ENCODE measurements at places on chromosomes 7 and 10.
A peak's percentile ranks its signal among the peaks of the same experiment; 100 is the strongest.

- peak; percentile 95 for ATAC-seq
These were observed 112.8 kb upstream of the AHR start for GRCh38 chr7:17185690-17186070.

DNA sequence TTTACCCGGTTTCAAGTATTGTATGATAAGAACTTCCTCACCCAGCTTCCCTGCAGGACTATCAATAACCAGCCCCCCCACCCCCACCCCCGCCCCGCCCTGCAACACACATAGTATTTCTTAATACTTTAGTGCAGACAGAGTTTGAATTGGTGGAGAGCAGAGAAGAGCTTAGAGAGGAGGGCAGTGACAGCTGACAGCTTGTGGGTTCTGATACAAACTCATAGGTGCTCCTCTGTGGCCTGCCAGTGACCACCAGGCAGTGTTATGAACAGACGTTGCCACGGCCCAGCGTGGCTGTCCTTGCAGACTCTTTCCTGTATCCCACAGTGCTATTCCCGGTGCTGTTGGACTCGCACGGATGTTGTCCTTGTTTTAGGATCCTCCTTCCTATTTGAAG is 186.9 kb upstream of the ADO start:
- ATAC-seq: no peak

GRCh38 chr7:66557214-66558200 is 71.2 kb upstream of the KCTD7 start:
- peak; percentile 83 for ATAC-seq

- no peak for ATAC-seq
These were observed 101.2 kb downstream of the FANK1 start for GRCh38 chr10:125997586-125997985.

- no peak for ATAC-seq
These were observed 205.2 kb upstream of the PPP2R2D start for GRCh38 chr10:131695496-131696165.

DNA sequence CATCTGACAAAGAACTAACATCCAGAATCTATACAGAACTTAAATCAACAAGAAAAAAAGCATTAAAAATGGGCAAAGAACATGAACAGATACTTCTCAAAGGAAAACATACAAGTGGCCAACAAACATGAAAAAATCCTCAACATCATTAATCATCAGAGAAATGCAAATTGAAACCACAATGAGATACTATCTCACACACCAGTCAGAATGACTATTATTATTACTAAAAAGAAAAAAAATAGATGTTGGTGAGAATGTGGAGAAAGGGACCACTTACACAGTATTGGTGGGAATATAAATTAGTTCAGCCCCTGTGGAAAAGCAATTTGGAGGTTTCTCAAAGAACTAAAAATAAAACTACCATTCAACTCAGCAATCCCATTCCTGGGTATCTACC is 89.1 kb upstream of the ADO start:
- ATAC-seq: peak; percentile 72

- ATAC-seq: no peak
These were observed 53.7 kb downstream of the HACD1 start for GRCh38 chr10:17563452-17563851.

- ATAC-seq: no peak
These were observed 25.7 kb upstream of the PDCD4 start for GRCh38 chr10:110845756-110846620.

DNA sequence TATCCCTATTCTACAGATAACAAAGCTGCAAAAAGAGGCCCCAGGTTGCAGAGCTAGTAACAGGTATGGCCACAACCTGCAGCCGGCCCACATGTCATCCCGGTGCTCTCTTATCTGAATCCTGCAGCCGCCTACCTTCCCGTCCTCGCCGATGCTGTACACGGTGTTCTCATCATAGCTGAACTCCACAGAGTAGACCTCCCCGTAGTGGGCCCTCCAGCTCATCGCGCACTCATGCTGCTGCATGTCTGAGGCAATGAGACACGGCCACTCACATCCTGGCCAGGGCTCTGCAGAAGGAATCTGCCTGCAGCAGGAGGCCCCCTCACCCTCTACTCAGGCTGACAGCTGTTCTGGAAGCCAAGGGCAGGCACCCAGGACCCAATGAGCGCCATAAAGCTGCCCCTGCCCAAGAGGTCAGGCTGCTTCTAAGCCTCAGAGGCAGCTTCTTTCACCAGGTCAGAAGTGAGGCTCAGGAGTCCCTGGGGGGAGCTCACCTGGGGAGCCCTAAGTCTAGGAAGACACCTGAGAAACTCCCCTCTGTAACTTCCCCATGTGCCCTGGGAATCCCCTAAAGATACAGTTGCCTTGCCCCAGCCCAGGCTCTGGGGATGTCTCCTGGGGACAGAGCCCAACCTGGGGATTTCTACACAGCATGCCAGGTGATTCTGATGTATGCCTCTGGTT is 17.9 kb upstream of the CYREN start:
- no peak for ATAC-seq

DNA sequence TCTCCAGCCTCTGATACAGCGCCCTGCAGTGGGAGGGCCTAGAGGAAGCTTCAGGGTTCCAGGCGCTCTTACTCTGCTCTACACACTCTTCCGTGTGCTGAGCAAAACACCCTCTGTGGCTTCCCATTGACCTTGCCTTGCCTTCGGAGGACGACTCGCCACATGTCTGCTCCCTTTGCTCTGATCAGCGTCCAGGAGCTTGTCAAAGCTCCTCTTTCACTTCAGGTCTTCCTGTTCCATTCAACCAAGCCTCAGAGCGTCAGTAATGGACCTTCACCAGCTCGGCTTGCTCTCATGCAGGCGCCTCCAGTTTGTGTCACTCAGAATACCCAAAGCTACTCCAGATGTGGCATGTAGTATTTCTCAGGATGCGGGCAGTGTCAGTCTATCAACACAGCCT is 173.9 kb downstream of the ARID5B start:
- no peak for ATAC-seq

GRCh38 chr7:138514044-138514443 is 54.0 kb downstream of the TRIM24 start:
- ATAC-seq: no peak

GRCh38 chr10:101258179-101258885 is 29.1 kb upstream of the LBX1 start:
- no peak for ATAC-seq

GRCh38 chr7:31688372-31688771 is 1.4 kb downstream of the PPP1R17 start:
- no peak for ATAC-seq

DNA sequence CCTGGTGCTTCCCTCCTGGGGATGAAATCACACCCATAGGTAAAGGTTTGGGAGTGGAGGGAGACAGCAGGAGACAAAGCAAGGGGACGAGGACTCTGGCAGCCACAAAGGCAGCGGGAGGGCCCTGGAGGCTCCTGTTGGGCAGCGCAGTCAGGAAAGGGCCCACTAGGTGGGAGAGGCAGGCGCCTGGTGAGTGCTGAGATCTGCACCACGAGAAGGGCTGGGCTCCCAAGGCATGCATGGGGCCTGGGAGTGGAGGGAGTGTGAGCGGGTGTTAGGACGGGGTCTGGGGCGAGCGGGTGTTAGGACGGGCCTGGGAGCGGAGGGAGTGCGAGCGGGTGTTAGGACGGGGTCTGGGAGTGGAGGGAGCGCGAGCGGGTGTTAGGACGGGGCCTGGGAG is 13.0 kb downstream of the GET4 start:
- ATAC-seq: no peak

DNA sequence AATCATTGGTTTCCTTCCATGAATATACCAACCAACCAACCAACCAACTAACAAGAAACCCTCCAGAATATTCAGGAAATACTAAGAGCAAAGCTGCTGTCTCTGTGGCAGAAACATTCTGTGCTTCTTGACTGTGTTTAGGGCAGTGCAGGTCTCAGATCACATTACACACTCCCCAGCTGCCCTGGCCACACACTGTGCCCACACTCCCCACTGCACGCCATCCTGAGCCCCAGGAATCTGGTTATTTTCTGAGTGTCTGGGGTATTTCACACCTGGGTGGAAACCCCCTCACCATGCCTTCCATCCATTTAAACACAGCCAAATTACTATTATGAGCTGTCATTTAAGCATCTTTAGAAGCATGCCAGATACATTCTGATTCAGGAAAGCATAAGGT is 183.7 kb upstream of the ANK3 start:
- ATAC-seq: peak; percentile 89

GRCh38 chr10:77532068-77532467 is 105.5 kb downstream of the KCNMA1 start:
- no peak for ATAC-seq

DNA sequence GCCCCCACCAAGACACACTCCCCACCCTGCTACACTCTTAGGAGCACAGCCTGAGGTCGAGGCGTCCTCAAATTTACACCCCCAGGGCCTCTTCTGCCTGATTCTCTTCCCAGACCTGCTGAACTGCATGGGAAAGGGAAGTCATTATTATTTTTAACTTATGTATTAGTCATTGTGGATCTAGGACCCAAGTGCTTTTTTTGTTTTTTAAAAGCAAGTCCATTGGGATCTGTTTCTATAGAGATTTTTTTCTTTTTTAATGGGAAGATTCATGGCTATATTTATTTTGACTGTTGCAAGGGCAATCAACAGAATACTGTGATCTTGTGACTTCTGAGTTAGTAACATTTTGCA is 203.8 kb downstream of the ZMYND11 start:
- ATAC-seq: no peak

DNA sequence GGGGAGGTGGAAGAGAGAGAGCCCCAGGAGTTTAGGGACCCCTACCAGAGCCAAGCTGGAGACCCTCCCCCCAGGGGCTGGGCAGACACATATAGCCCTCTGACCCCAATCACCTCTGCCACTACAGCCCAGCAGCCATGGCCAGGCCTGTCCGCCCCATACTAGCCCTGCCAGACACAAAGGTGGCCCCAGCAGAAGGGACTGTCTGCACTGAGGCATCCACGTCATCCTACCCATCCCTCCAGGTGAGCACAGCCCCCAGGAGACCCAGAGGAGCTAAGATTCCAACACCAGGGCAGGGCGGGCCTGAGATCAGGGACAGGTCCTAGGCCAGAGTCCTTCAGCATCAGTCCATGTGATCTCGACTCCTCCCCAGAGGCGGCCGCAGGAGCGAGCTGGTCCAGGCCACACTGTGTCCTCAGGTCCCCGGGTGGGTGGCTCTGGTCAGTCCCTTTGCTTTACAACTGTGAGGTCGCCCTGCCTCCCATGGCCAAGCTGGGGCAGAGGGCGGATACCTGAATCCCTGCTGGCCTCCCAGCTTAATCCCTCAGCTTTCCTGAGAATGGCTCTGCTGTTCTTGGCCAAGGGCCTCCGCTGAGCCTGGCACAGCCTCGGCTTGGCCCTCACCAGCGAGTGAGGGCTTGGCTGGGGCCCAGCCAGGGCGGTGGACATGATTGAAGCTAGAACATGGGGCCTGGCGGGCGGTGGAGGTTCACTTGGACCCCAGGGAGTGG is 14.3 kb upstream of the ELN start:
- ATAC-seq: no peak

GRCh38 chr10:127243490-127244272 is 47.3 kb upstream of the INSYN2A start:
- ATAC-seq: no peak

DNA sequence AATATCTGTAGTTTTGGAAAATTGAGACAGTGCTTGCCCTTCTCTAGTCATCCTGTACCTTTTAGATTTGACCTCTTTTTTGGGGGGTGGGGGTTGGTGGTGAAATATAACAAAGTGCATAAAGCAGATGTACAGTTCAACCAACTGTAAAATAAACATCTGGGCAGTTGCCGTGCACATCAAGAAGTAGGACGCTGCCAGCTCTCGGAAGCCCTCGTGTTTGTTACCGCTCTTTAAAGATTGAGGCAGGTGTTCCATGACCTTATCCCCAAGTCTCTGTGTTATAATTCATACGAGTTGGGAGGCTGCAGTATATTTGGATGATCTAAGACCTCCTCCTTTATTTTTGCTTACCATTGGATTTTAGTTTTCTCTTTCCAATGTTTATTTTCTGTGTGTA is 55.1 kb downstream of the SDK1 start:
- ATAC-seq: no peak

DNA sequence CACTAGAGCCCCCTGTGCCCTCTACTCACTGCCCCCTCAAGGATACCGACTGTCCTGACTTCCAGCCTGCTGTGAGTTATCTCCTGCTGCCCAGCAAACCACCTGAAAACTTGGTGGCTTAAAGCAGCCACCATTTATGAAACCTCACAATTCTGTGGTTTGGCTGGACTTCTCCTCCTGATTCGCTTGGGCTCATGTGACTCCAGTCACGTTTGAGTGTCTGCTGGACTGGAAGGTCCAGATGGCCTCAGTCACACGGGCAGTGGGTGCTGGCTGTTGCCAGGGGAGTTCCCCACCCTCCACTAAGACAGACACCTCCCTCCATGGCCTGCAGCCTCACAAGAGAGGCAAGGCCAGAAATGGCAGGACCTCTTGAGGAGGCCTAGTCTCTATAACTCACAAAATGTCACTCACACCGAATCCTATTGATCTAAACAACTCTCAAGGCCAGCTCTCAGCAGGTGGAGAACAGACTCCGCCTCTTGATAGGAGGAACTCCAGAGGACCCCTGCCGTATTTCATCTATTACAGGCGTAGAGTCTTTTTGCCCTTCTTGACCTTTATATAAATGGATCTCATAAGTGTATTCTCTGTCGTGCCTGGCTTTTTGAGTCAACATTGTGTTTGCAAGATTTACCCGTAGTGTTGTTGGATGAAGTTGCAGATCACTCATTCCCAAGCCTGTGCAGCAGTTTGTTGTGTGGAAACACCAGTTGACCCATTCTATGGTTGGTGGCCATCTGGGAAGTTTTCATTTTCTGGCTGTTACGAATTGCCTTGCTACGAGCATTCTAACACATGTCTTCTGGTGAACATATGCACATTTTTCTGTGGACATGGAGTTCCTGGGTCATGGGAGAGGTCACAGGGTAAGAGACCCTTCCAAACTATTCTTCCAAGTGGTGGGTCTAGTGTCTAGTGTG is 48.3 kb downstream of the ZMIZ1 start:
- peak; percentile 62 for ATAC-seq

GRCh38 chr10:91006752-91007346 is 86.0 kb upstream of the ANKRD1 start:
- ATAC-seq: peak; percentile 82

- ATAC-seq: no peak
These were observed 546.9 kb downstream of the TCERG1L start for GRCh38 chr10:130764651-130765050.

- no peak for ATAC-seq
These were observed 7.8 kb downstream of the PHYH start for GRCh38 chr10:13291821-13292773.

- ATAC-seq: no peak
These were observed at the start of gene PAX2 for GRCh38 chr10:100744987-100745881. Gene PAX2, plus strand, starts transcription at chr10:100745582. Its CDS starts 679 bp downstream, at chr10:100746261.

GRCh38 chr7:135151132-135151531 is 3.3 kb downstream of the TMEM140 start:
- no peak for ATAC-seq

GRCh38 chr10:88853155-88853881 is 1.7 kb upstream of the ANKRD22 start:
- ATAC-seq: no peak
